ENCODE measurements at places on chromosomes 16 and 17.

DNA sequence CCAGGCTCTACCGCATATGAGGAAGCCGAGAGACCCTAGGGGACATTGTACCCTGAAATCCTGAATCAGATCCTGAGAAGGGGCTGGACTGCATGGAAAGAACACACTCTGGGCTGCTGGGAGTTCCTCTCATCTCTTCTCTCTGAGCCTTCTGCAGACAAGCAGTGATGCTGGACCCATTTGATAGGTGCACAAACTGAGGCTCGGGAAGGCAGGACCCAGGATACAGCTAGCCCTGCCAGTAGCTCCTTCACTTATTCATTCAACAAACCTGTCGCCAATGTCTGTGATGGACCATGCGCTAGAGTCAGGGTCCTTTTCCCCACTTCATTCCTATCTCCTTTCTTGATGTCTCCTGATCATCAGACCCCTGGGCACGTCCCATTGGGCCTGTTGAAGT lies 1.9 kb downstream of the SBK1 start:
- DNase-seq: no peak

GRCh38 chr17:7056386-7056785 lies 12.5 kb upstream of the SLC16A11 start:
- DNase-seq: no peak

GRCh38 chr16:81629896-81630634 lies 149.0 kb upstream of the PLCG2 start:
- no peak for DNase-seq

GRCh38 chr16:87490096-87490798 lies 2.6 kb downstream of the ZCCHC14 start:
- no peak for DNase-seq

GRCh38 chr17:45759761-45760160 lies 24.4 kb upstream of the CRHR1 start:
- no peak for DNase-seq

DNA sequence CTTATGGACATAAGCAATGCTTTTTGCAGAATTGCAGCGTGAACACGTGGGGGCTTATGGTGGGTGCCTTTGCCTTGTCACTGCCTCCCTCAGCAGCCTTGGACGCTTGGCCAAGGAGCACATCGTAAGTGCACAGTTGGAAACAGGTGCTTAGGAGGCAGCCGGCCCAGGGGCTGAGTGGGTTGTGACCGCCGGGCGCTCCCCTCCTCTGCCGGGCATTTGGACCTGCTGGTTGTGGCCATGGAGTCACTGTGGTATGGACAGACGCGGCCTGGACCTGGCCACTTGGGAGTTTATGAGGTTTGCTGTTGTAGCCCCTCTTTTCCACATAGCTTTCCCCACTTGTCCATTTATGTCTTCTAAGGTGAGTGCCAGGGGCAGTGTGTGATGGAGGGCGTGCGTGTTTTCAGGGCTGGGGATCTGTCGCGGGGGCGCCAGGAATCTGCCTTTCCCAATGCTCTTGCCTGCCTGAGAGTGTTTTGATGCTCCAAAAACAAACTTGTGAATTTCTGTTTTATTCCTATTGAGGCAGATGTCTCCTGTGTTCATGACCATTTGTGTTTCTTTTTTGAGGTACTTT lies 49.2 kb downstream of the PDPK1 start:
- DNase-seq: no peak

DNA sequence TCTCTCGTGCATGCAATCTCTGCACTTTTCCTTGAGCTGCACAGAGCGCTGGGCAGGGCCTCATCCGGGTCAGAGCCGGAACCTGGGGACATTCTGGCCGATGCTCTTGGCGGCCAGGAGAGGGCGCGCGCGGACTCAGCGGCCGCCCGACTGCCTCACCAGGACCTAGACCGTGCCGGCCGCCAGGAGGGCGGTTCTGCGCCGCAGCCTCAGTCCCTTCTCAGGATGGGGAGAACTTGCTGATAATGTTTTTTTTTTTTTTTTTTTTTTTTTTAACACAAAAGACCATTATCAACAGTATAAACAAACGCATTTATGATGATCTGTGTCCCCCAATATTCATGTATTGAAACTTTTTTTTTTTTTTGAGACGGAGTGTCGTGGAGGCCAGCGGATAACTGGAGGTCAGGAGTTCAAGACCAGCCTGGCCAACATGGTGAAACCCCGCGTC lies 8.1 kb upstream of the FLYWCH2 start:
- peak; percentile 46 for DNase-seq

DNA sequence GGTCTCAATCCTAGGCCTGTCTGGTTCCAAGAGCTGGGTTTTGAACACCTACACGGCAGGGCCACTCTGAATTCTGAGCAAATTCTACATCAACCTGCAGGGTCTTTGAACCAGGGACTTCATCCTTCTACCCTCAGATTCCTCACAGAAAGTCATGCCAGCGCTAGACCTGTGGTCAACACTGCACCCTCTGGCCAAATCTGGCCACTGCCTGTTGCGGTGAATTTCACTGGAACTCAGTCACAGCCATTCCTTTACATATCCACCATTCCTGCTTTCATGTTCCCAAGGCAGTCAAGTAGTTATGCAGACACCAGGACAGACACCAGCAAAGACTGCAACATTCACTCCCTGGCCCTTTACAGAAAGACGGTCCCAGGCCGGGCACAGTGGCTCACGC lies 144.6 kb downstream of the C16orf95 start:
- DNase-seq: no peak

DNA sequence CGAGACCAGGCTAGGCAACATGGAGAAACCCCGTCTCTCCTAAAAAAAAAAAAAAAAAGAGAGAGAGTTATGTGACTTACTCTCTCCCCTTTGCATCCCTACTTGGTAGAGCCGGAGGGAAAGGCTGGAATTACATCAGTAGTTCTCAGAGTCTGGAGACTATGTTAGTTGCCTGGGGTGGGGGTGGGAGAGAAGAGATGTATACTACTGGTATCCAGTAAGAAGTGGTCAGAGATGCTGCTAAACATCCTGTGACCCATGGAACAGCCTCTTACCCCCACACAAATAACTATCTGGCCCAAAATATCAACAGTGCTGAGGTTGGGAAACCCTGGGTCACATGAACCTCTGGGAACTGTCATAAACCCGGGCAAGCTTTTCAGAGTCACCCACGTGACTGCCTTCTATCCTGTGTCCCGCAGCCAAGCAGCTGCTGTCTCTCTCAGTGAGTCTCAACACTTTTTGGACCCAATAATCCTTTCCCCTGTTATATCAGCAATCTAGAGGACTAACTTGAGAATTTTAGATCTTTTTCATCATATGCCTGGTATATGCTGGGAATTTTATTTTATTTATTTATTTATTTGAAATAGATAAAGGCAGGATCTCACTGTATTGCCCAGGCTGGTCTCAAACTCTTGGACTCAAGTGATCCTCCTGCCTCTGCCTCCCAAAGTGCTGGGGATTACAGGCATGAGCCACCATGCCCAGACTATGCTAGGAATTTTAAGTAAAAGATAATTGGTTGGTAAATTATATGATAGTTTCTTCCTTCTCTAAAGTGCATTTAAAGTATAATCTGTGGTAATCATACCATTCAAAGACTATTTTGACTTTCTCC lies 8.7 kb downstream of the EIF1 start:
- DNase-seq: no peak

DNA sequence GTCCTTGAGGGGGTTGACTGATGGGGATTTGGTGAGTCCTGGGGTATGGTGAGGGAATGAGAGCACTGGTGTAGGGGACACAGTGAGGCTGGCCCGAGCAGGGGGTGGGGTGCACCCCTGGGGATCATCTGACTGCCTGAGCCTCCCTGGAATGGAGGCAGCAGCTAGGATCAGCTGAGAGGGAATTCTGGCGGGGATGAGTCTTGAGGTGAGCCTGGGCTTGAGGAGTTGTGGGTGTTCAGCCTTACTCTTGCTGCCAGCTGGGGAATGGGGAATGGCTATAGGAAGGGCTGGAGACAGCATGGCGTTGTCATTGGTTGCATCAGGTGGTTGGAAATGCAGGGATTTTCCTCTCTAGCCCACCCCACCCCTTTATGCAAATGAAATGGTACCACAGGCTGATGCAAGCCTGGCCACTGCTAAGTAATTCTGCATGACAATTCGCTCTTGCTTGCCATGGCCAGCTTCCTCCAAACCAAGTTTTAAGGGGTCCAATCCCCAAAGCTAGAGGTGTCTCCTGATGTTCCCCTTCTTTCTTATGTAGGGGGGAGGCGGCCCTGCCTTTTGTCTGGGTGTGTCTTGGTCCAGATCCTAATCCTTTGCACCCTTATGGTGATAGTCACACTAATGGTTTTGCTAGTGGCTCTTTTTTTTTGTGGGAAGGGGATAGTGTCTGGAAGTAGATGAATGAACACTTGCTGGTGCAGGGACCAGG lies 7.5 kb downstream of the NFE2L1 start:
- no peak for DNase-seq

GRCh38 chr16:70574595-70575271 lies 51.1 kb downstream of the SF3B3 start:
- no peak for DNase-seq

DNA sequence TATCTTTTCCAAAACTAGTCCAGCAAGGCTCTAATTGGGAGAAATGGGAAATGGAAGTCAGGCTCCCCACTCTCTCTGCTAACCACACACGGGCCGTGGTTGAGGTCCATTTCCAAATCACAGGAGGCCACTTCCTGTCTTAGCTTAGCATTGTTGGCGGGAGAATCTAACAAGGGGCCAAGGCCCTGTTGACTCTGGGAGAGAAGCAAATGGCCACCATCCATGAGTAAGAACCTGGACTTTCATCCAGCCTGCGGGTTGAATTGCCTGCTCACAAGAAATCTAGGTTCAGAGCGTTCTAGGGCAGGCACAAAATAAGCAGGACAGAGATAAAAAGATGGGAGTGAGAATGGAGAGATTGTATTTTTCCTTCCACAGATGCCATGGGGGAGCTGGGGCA lies 5.7 kb downstream of the FAM20A start:
- no peak for DNase-seq

DNA sequence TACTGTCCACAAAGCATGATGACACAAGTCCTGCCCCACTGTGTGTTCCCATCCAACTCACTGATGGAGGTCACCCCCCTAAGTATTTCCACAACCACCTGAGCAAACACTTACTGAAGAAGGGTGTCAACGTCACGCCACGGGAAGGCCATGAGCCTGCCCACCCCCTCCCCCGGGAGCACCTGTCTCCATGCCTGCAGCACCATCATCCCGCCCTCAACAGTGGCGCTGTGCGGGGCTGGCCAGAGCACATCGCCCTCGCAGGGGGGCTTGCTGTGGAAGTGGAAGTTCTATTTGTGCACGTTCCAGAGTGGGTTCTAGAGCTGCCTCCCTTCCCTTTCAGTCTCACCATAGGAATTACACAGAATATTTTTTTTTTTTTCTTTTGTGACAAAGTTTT lies 4.3 kb upstream of the MBTPS1 start:
- no peak for DNase-seq

DNA sequence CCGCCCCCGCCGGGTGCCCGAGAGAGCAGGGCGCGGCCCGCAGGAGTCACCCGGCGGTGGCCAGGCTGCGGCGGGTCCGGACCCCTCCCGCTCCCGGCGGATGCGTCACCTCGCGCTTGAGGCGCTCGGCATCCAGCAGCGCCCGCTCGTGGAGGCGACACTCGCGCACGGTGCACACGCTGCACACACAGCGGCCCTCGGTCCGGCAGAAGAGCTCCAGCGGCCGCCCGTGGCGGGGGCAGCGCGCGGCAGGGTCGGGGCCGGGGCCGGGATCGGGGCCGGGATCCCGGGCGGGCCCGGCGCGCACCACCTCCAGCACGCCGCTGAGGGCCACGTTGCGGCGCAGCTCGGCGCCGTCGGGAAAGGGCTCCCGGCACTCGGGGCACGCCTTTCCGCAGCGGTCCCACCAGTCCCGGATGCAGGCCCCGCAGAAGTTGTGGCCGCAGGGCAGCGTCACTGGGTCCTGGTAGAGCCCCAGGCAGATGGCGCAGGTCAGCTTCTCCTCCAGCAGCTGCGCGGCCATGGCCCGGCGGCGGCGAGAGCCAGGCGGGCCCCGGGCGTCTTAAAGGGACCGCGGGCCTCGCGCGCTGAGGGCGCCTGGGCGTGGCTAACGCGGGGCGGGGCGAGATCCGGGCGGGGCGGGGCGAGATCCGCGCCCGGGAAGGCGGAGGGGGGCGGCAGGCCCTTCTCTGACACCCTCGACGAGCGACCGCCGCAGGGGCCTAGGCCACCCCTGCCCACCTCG lies at the start of gene TRIM65:
Gene TRIM65 (minus strand): TSS at position 537 of the 745 bp plus-strand sequence. CDS start 14 bp downstream, at position 523.
- DNase-seq: peak; percentile 29

DNA sequence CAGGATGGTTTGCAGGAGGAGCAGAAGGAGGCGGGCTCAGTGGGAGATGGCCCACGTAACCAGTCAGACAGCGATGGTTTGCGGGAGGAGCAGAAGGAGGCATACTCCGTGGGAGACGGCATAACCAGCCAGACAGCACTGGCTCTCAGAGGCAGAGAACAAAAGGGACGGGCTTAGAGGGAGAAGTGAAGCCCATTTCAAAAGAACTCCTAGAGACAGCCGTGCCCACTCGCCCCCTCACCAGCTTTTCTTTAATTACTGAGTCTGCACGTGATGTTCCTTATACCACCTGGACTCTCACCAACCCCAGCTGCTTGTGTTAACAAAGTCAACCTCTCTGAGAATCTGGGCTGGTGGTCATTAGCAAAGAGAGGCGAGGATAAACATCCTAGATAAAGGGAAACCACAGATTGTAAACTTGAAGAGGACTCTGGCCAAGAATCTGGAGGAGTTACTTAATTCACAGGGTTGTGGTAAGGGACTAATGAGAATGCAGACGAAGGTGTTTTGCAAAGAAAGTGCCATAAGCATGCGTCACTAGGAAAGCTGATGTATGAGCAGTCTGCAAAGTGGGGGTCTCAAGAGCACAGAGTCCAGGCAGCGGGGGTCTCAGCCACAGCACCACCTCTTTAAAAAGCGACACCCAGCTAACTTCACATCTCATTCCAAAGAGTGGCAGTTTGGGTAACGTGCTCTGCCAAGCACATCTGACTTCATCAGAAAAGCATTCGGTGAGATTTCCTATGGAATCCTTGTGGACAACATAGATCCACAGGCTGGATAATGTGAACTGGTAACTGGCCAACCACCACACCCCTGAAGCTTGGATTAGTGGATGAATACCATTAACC lies 51.7 kb downstream of the NXN start:
- DNase-seq: no peak

DNA sequence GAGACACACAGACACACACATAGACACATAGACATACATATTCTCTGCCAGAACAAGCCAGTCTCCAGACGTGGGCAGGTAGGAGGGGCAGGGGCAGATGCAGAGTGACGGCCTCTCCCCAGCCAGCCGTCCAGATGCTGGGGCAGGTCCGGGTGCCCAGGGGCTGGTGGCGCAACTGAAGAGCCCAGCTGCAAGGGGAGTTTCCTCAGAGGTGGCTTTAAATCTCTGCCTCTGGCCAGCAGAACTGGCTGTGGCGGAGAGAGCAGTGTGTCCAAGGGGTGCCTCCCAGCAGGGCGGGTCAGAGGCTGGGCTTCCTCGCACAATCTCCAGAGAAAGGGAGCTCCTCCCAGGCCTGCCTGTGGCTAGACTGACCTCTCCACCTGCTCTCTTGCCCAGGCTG lies 9.4 kb upstream of the GCGR start:
- no peak for DNase-seq

GRCh38 chr17:58305626-58306025 lies 23.0 kb downstream of the TSPOAP1 start:
- no peak for DNase-seq

GRCh38 chr17:50460831-50461526 lies 7.7 kb downstream of the CHAD start:
- DNase-seq: no peak

- no peak for DNase-seq
Observed at GRCh38 chr17:61986898-61987297, 59.1 kb upstream of the INTS2 start.

- no peak for DNase-seq
Observed at GRCh38 chr17:57429966-57430365, 173.6 kb downstream of the MSI2 start.

Measured in NCI-H2107 (cell line).